ENCODE measurements at places on chromosomes 12 and 14.

DNA sequence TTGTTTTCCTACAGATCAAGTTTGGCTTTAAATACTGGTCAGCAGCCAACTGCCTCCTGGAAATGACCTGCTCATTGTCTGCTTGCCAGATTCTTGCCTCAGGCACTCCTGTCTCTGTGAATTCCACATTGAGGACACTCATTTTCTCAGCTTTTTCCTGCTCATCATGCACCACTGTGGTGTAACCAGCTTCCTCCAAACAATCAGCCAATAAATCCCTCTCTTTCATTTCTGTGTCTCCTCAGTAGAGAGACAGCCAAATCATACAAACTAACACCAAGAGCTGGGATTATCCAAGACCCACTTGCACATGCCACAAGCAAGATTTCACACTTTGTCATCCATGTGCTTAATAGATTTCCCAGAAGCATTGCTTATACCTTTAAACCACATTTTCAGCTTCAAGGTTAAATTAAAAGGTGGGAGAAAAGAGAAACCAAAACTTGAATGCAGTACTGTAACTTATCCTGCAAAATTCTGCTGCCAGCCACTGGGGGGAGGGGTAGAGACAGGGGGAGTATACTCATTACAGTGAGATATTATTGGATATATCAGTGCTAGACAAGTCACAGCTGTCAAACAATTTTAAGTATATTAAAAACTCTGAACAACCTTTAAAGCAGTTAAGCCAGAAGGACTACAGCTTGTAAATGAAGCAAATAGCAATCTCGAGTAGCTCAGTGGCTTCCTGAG is 105.0 kb downstream of the PPP2R5E start:
- DNase-seq = peak; percentile 32

DNA sequence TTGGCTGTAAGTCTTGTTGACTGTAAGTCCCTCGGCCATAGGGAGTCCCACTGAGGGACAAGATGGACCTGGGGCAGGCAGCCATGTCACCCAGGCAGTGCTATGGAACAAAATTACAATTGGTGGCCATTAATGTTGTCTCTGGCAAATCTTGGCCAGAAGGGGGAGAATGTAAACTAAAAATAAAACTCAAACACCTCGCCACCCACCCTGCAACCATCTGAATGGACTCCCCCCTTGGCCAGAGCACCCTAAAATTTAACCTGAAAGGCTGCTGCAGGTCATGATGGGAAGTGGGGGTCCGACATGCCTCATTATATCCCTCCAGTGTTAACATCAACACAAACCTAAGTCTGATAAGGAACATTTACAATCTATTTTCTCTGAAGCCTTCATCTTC is 8.2 kb downstream of the SLC22A17 start:
- DNase-seq = no peak

DNA sequence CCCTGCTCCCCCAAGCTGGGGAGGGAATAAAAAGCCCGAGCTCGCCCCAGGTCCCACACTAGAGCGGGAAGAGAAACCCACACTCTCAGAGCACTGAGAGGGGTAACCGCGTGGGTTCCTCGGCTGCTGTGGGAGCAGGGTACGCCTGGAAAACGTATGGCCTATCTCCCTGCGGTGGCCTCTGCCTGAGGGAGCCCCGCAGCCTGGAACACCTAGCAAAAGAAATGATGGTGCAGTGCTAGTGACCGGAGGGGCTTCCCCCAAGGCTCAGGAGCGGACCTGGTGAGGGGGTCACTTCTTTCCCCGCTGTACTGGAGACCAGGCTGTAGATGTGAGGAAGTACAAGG is 2.5 kb upstream of the OR4N2 start:
- no peak for DNase-seq

- DNase-seq = no peak
Observed at GRCh38 chr14:58797010-58797429, 159.3 kb downstream of the DACT1 start.

DNA sequence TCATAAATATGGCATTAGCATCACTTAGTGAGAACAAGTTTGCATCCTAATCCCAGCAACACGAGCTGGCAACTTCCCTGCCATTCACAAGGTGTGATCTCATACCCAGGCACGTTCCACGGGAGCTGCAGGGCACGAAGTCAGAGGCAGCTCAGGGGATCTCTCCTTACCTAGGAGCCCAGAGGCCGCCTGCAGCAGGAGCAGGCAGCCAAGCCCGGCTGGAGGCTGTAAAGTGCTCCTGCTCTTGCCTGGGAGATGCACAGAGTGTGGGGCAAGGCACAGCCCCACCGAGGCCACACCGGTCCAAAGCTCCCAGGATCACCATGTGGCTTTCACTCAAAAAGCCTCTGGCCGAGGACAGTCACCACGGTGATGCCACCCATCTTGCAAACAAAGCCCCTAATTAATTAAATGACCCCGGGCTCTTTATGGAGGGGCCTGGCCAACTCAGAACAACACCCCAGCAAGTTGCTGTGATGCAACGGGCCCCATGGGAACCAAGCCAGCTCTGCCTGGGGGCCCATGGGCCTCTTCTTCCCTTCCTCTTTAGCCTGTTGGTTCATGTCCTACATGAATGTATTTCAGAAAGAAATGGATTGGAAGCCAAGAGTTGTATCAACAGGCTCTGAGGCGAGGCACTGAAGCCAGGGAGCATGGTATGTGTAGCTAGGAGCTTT is 26.5 kb downstream of the NUAK1 start:
- no peak for DNase-seq

DNA sequence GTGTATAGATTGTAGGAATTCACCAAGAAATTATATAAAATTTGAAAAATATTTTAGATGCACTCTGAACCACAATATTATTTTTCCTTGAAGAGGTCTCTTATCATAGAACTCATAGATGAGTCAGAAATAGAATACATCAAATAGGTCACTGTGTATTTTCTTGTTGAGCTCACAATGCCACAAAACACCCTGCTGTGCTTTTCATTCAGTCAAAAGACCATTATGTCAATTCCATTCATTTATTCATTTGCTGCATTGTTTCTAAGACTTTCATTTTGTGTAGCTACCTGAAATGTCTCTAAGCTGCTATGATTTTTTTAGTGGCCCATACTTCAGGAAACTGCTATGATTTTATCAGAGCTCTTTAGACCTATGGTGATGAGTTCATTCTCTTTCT is 231.9 kb upstream of the AVPR1A start:
- no peak for DNase-seq

GRCh38 chr14:47332939-47333338 is 342.5 kb downstream of the MDGA2 start:
- no peak for DNase-seq

DNA sequence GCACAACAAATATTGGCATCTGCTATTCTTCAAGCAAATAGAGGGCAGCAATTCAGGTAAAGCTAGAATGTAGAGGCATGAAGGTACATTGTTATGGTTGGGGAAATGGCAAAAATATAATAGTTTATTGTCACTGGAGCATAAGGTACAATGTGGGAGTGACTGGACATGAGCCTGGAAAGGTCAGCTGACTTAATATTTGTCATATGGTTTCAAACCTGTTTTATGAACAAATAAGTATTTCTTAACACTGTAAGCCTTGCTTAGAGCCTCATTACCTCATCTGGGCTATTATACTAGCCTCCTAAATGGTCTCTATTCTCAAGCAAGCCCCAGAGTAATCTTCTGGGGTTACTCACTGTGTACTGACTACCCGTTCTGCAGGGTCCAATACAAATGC is 33.7 kb downstream of the FAM177A1 start:
- no peak for DNase-seq

DNA sequence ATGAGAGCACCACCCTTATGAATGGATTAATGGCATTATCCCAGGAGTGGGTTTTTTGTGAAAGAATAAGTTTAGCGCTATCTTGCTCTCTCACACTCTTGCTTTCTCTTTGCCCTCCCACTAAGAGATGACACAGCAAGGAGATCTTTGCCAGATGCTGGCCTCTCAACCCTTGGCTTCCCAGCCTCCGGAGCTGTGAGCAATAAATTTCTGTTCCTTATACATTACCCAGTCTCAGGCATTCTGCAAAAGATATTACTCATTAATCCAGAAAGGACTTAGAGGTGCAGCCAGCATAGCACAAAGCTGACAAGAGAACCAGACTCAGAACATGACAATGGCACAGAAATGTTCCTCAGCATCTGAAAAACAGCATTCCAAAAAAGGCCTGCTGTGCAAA is 190.6 kb downstream of the ITPR2 start:
- DNase-seq = no peak

DNA sequence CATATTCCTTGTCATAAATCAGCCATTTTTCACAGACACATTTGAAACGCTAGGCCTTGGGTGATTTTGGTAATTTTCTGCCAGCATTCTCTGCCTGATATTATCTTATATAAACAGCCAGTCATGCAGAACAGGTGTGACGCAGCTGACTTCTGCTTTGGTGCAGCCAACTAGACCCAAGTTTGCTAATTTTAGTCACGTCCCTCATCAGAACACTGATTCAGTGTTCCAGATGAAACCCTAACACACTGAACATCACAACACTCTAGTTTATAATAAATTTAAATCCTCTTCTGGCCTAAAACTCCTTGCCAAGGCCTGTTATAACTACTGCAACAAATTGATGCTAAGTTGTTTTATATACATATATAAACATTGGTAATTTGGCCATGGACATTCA is 386.1 kb downstream of the SEC23A start:
- DNase-seq = peak; percentile 64

DNA sequence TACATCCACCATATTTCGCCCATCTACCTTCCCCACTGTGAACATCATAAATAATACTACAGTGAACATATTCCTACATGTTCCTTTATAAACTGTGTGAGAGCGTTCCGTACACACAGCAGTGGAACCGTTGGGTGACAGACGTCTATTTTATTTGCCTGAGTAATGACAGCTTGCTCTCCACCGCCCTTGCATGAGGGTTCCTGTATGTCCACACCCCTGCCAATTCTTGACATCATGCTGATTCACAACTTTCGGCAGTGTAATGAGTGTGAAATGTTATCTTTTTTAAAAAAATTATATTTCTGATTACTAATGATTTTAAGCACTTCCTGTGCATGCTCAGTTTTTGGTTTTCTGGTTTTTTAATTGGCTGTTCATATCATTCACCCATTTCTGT is 4.3 kb upstream of the RAD52 start:
- DNase-seq = peak; percentile 54

DNA sequence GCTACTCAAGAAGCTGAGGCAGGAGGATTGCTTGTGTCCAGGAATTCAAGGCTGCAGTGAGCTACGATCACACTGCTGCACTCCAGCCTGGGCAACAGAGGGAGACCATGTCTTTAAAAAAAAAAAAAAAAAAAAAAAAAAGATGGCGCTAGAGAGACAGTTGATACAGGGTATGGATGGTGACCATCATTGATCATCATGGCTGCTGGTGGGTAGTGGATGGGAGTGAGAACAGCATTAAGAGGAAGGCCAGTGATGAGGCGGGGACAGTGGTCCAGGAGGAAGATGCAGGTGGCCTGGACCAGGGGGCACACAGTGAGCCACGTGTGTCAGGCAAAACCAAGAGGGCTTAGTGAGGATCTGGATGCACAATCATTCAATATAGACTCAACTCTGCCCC is 26.8 kb upstream of the MAP1LC3B2 start:
- no peak for DNase-seq

DNA sequence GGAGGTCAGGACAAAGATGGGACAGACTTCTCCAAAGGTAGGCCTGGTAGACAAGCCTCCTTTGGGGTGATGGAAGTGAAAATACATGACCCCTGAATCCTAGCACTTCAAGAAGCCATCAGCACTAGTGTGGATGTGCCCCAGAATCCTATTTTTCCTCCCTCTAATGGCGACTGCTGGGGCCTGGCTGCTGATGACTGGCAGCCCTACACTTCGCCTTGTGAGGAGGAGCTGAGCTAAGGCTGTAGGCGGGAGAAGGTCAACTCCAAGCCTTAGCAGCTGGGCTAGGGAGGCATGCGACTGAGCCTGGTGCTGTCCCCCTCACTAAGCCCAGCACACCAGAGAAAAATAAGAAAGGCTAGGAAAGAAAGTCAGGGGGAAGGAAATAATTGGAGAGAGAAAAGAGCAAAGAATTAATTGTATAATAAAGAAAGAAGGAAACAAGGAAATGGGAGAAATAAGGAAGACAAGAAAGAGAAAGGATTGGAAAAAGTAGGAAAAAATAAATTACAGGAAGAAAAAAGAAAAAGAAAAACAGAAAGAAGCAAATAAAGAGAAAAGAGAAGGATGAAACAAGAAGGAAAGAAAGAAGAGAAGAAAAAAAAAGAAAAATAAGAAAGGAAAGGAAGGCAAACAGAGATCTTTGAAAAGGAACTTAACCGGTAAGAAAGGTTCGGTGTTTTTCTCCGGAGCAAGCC is 4.7 kb upstream of the HOXC10 start:
- no peak for DNase-seq

- no peak for DNase-seq
Observed at GRCh38 chr12:12877153-12877768, 14.1 kb upstream of the GPRC5A start.

Measured in NCI-H2081 (cell line).